Gastrocnemius medialis (tissue), 4 donors: ENCODE measurements at places on chromosomes 13 and 19. TPM values are rescaled to one million over a fixed set of nuclear protein-coding genes. Genes with fewer than 3 reads are reported as not detected.

DNA sequence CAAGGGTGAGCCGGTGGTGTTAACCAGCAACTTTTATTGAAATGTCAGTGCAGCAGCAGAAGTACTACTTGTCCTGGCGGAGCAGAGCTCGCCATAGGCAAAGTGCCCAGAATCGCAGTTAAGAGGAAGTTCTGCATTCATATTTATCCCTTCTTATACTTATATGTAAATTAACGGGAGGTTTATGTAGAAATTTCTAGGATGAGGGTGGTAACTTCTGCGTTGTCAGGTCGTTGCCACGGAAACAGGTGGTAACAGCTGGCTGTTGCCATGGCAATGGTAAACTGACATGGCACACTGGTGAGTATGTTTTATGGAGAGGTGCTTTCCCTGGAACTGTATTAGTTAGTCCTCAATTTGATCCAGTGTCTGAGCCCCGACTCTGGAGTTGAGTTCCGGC is 2494.9 kb upstream of the PCDH20 start:
- DNase-seq, result no peak
- H3K4me1 ChIP-seq, result no peaks in the 10 kb centered on the region
- H3K27me3 ChIP-seq, result no peaks in the 10 kb centered on the region
- no peaks in the 10 kb centered on the region for H3K36me3 ChIP-seq

DNA sequence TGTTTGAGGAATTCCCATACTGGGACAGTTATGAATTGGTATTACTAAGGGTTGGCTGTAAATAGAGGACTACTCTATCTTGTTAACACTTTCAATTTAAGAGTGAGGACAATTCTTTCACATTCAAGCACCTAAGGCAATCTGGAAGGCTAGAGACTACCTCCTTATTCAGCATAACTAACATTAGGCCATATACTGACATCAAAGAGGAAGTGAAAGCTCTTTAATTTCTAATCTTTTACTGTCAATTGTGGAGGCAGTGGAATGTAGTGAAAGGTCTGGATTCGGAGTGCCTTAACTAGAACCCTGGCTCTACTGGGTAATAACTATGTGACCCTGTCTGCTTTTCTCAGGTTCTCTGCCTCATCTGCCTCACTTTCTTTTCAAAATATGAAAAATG is 134.0 kb downstream of the UFM1 start:
- H3K4me1 ChIP-seq, result no peaks in the 10 kb centered on the region
- no peak for DNase-seq
- no peak overlapping the region for H3K27ac ChIP-seq
- no peak overlapping the region for H3K4me3 ChIP-seq
- H3K36me3 ChIP-seq, result no peaks in the 10 kb centered on the region

DNA sequence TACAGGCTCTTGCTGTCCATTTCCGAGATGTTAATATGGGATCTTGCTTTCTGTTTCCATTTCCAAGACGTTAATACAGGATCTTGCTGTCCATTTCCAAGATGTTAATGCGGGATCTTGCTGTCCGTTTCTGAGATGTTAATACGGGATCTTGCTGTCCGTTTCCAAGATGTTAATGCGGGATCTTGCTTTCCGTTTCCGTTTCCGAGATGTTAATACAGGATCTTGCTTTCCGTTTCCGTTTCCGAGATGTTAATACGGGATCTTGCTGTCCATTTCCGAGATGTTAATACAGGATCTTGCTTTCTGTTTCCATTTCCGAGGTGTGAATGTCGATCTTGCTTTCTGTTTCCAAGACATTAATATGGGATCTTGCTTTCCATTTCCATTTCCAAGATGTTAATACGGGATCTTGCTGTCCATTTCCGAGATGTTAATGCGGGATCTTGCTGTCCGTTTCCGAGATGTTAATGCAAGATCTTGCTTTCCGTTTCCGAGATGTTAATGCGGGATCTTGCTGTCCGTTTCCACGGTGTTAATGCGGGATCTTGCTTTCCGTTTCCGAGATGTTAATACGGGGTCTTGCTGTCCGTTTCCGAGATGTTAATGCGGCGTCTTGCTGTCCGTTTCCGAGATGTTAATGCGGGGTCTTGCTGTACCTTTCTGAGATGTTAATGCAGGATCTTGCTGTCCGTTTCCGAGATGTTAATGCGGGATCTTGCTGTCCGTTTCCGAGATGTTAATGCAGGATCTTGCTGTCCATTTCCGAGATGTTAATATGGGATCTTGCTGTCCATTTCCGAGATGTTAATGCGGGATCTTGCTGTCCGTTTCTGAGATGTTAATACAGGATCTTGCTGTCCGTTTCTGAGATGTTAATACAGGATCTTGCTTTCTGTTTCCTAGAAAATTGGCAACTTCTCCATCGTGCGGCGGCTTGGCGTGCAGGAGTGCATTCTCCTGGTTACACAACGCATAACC is 38.3 kb downstream of the PEX11G start:
- H3K27ac ChIP-seq, result no peak overlapping the region
- no peaks in the 10 kb centered on the region for H3K27me3 ChIP-seq
- no peaks in the 10 kb centered on the region for H3K4me1 ChIP-seq
- no peak overlapping the region for H3K4me3 ChIP-seq
- DNase-seq, result no peak

DNA sequence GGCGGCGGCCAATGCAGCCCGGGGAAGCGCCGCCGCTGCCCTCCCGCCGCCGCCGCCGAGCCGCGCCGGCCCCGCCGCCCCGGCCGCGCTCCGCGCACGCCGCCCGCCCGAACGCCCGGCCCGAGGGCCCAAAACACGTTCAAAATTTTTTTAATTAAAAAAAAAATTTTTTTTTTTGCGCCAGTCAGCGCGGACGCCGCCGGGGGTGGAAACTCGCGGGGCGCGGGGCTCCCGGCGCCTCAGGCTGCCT is 468 bp downstream of the HMGB1 start:
- DNase-seq, result no peak
- peaks cover 30% of the 10 kb centered on the region for H3K4me1 ChIP-seq
- peak overlapping the region; percentile 92 for H3K27ac ChIP-seq
- H3K36me3 ChIP-seq, result peaks cover 19% of the 10 kb centered on the region
- peak overlapping the region; percentile 67 for H3K4me3 ChIP-seq
- H3K27me3 ChIP-seq, result no peaks in the 10 kb centered on the region

- H3K4me1 ChIP-seq, result no peaks in the 10 kb centered on the region
- H3K4me3 ChIP-seq, result no peak overlapping the region
- H3K27me3 ChIP-seq, result peaks cover 44% of the 10 kb centered on the region
- H3K36me3 ChIP-seq, result no peaks in the 10 kb centered on the region
- DNase-seq, result no peak
- no peak overlapping the region for H3K27ac ChIP-seq
These were observed 6.3 kb downstream of the PTPRS start for GRCh38 chr19:5334366-5334739.

GRCh38 chr13:68834375-68834774 is 1273.3 kb upstream of the ATXN8OS start:
- H3K4me1 ChIP-seq, result no peaks in the 10 kb centered on the region
- H3K36me3 ChIP-seq, result no peaks in the 10 kb centered on the region
- H3K27ac ChIP-seq, result no peak overlapping the region
- H3K27me3 ChIP-seq, result no peaks in the 10 kb centered on the region
- no peak overlapping the region for H3K4me3 ChIP-seq

Gene IL4I1
- not detected for total RNA-seq
